ENCODE measurements at places on chromosomes 12 and 14.

DNA sequence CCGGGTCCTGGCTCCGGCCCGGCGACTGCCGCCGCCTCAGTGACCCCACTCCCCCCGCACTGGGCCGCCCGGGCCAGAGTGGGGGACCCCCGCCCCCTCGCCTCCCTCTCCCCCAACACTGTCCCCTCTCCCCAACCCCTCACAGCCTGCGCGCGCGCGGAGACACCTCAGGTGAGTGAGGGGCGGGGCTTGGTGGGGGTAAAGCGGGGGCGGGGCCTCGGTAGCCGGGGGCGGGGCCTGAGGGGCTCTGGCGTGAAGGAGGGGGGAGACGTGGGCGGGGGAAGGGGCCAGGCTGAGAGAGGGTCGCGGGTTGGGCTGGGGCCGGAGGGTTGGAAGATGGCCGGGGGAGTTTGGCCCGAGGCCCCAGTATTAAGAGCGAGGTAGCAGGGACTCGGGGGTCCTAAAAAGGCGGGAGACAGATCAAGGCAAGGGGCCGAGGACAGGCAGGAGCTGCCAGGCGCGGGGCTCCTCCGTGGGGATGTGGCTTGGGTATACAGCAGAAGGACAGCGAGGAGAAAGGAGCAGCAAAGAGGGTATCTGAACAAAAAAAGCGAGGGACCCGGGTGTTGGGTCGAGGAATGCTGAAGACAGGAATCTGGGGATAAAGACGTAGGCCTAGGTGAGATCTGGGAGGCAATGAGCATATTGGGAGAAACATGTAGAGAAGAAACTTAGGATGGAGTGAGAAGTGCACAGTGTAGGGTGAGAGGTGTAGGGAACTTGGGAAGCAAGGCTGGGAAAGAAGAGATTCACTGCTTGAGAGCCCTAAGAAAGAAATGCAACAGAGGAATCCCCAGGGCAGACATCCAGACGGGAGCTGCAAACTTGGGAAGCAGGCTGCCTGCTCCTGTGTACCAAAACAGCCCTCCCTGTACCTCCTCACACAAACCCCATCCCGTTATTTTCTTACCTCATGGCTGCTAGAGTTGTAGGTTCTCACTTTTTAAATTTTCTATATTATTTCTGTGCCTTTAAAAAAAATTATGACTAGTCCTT lies 10.8 kb downstream of the SUOX start:
- DNase-seq: peak; percentile 68

GRCh38 chr12:70852416-70853150 lies 68.0 kb downstream of the PTPRR start:
- DNase-seq: no peak

DNA sequence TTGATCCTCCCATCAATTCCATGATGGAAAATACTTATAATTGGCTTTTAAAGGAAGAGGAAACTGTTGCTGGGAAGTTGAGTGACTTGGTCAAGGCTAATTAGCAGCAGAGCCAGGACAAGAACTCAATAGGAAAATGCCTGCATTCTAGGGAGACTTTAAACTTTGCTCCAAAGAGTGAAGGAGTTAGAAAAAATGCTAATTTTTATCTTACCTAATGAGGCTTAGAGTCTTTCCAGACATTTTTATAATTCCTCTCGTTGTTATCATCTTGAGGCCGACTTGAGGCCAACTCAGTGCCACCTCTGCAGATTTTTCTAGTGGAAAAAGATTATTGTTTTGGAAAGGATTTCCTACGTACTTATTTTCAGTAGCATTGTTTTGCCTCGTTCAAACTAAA lies 344.6 kb downstream of the ETNK1 start:
- DNase-seq: no peak

DNA sequence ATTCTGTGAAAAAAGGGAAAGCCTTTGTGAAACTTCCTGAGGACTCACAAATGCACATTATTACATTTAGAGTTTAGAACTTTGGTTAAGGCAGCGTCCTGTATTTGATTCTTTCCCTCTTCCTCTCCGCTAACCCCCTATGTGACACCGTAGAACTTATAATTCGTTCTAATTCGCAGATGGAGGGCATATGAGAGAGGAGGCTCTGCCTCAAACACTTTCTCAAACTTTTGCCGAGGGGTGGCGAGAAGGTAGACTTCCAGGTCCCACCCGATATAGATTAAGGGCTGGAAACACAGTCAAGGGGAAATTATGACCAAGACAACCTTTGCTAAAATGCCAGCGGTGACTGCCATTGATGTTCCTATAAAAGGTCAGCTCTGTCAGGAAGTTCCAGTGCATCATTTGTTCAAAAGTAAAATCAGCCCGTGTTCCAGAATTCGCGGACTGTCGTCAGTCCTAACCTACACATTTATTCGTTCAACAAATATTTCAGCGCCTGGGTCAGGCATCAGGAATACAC lies 904 bp upstream of the PAPOLA start:
- DNase-seq: no peak

- no peak for DNase-seq
Observed at GRCh38 chr12:82627799-82628198, 58.9 kb upstream of the TMTC2 start.

DNA sequence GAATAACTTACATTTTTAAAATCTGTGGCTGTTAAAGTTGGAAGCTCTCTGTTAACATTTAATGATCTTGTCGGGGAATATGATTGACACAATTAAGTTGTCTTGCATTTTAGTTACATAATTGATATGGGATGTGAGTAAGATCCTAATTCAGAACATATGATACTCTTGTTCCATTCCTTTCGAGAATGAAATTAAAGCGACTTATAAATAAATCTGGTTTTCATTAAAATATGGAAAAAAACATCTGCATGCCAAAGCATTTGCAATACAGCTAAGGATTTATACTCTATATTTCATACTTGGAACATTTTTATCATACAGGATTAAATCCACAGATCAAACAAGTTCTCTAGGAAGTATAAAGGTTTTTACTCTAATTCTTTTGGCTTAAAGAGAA lies 52.0 kb downstream of the SLC38A6 start:
- DNase-seq: no peak

DNA sequence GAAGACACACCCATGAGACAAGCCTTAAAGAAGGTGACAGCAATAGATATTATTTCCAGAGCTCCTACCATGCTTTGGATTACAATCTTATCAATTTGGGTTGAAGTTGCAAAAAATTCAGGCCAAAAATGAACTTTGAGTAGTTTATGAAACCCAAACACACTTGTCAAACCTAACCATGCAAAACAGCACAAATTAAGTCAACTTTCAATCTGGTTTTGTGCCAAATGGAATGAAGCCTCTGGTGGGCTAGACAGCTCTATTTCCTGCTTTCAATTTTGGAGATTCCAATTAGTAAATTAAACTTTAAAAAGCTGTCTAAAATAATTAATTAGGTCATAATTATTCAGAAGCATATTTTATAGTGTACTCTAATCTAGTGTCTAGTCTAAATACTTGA lies 203.4 kb downstream of the SYT1 start:
- DNase-seq: no peak

DNA sequence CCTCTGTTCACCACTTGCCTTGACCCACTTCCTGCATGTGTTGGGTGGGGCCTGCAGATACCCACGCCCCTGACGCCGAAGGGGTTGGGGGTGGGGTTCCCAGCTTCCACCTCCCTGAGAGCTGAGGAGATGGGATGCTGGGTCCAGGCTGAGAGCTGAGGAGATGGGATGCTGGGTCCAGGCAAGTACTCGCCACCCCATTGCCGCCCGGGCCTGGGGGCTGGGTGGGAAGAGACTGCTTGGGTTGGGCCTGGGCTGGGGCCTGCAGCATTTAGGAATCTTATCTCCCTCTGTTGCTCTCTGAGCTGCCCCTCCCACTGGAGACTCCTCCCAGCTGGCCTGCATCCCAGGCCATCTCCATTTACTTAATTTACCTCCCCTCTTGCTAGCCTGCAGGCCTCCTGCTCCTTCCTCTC lies 17.4 kb downstream of the TEAD4 start:
- no peak for DNase-seq
